ENCODE measurements at places on chromosomes 11 and 22. TPM values are rescaled to one million over a fixed set of nuclear protein-coding genes. Genes with fewer than 3 reads are reported as not detected.

Gene ALDH3B2
- not detected for total RNA-seq

Gene LARGE1
- total RNA-seq = 4.0 TPM

Gene KCTD14
- total RNA-seq = 1.6 TPM

Gene C11orf16
- total RNA-seq = not detected

Gene HEPN1
- not detected for total RNA-seq

Gene CHRDL2
- 4.1 TPM for total RNA-seq

Gene OR2AG1
- total RNA-seq = not detected

Gene SBF1
- total RNA-seq = 25.8 TPM

Gene SCT
- total RNA-seq = not detected

Gene BATF2
- 0.80 TPM for total RNA-seq

Gene TTLL1
- 2.1 TPM for total RNA-seq

Gene DAGLA
- total RNA-seq = 6.2 TPM

Gene PDGFB
- 3.7 TPM for total RNA-seq

Gene C11orf91
- 1.5 TPM for total RNA-seq

Gene MRGPRX3
- not detected for total RNA-seq

Gene CTSC
- 64.9 TPM for total RNA-seq

Gene DTX4
- total RNA-seq = 4.4 TPM

Gene ATF4
- total RNA-seq = 344 TPM

Gene MRGPRX4
- not detected for total RNA-seq

Gene TCIRG1
- total RNA-seq = 164 TPM

Gene CRACR2B
- 5.7 TPM for total RNA-seq

Gene CLCF1
- total RNA-seq = 42.2 TPM

Gene RFPL1
- not detected for total RNA-seq

Gene MYBPC3
- not detected for total RNA-seq

Gene TRIM49D2
- total RNA-seq = not detected

Gene KREMEN1
- 4.5 TPM for total RNA-seq

Gene CCDC116
- 0.06 TPM for total RNA-seq

Gene ACTN3
- total RNA-seq = not detected

Gene RCOR2
- total RNA-seq = 1.1 TPM

Gene CREB3L1
- 3.8 TPM for total RNA-seq

Gene C11orf97
- total RNA-seq = not detected

Gene SCN4B
- total RNA-seq = not detected

Gene GRM5
- total RNA-seq = not detected

Gene MPZL2
- not detected for total RNA-seq

All from A549 treated with Mapracorat at 1 μM for 4 hours (cell line).